ENCODE measurements at places on chromosomes 12 and 14.

DNA sequence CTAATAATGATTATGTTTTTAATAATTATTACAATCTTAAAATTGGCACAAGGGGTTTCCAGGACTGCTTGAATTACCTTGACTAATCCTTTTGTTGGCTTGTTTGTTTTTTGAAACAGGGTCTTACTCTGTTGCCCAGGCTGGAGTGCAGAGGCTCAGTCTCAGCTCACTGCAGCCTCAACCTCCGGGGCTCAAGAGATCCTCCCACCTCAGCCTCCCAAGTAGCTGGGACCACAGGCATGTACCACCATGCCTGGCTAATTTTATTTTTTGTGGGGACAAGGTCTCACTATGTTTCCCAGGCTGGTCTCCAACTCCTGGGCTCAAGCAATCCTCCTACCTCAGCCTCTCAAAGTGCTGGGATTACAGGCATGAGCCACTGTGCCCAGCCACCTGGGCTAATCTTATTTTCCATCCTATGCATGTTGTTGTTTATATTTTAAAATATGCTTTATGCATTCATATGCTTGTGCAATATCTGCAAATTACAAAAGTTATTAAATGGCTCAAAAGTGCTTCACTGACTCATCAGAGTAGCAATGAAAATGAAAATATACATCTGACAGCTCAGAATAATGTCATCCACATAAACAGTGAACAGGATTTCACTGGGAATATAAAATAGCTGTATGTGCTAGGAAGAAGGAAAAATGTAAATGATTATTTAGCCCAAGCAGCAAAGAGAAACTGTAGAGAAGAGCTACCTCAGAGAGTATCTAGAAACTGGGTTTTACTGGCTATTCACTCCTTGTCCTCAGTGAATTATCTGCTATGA lies 24.8 kb upstream of the PLEKHG6 start:
- DNase-seq: no peak

DNA sequence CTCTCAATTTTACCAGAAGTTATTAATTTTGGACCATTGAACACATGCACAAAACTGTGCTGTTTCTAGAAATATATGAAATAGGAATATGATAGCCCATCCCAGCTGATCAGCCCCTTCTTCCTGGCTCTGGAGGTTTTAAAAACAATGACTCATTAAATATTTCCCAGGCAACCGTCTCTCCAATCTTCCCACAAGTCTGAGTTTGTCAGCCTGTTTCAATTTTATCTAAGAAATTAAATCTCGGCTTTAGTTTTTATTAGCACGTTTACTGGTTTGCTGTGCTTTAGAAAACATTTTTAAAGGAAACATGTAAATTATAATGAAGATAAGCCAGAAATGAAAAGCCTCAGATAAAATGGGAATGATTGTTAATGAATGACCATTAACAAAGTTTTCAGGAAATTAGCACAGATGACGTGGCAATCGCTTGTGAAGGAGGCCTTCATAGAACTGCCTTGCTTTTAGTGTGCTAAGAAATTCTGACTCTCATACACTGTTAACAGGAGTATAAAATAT lies 89.3 kb upstream of the RAP1B start:
- no peak for DNase-seq

- no peak for DNase-seq
Measured at GRCh38 chr14:22977434-22977683, 5.0 kb downstream of the AJUBA start.

DNA sequence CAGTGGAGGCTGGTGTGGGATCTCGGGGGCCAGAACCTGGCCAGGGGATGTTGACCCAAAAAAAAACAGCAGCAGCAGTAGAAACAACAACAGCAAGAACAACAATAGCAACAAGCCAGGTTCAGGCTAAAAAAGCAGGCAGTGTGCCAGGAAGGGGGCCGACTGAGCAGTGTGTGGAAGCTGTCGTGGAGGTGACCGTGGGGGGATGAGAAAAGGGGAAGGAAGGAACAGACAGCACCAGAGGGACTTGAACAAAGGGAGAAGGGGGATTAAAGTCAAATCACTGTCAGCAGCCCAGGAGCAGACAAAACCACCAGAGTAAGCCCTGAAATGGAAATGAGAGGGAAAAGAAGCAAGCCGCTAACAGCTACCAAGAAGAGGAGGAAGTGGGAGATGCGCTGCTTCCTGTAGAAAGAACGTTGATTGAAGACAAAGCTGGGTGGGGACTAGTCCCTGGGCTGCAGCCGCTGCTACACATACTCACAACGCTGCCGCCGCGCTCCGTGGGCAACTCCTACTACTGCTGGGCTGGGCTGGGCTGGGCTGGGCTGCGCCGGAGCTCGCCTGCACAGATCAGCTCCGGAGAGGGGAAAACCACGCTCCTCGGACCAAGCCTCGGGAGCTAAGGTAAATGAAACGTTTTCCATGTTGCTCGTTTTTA lies at the start of gene GNG2:
Gene GNG2 (plus strand): TSS at position 449 of the 661 bp plus-strand sequence. CDS start 90,067 bp downstream, outside the sequence.
- DNase-seq: peak; percentile 68

GRCh38 chr14:21264025-21264801 lies 5.0 kb downstream of the HNRNPC start:
- DNase-seq: no peak

DNA sequence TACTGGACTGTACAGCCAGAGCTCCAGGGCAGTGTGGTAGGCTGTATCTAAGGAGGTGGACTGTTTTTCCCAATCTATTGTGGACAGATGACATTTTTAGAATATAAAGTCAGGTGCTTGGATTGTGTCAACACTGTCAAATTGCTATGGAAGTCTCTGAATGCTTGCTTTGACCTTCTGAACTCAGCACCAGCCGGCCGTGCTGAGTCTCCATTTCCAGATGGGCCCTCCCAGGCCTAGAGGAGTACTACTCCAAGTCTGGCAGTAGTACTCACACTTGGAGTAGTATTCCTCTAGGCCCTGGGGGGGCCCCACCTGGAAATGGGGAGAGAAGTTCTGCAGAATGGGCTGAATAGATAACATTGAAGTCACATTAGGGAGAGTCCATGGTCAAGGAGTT lies 16.2 kb upstream of the KCNK13 start:
- DNase-seq: no peak

DNA sequence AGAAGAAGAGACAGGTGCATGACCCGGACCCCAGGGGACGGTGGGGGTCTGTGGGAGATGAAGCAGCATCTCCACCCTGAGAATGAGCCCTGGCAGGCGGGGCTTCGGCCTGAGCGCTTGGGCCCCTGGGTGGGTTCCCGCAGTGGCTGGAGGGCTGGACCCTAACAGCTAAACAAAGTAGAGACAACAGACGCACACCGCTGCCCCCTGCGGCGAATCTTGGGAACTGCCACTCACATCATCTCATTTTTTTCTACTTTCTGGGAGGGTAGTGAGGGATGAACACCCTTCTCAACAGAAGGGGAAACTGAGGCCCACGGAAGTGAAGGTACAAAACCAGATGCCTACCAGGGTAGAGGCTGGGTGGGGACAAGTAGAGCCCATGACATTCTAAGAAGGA lies 104.7 kb downstream of the RFLNA start:
- DNase-seq: peak; percentile 9

DNA sequence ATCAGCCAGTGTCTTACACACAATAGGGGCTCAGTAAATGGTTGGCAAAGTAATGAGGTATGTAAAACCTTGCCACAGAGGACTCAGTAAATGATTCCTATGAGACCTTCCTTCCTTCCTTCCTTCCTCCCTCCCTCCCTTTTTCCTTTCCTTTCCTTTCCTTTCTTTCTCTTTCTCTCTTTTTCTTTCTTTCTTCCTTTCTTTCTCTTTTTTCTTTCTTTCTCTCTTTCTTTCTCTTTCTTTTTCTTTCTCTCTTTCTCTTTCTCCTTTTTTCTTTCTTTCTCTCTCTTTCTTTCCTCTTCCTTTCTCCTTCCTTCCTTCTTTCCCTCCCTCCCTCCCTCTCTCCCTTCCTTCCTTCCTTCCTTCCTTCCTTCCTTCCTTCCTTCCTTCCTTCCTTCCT lies 7.5 kb downstream of the SDS start:
- no peak for DNase-seq

DNA sequence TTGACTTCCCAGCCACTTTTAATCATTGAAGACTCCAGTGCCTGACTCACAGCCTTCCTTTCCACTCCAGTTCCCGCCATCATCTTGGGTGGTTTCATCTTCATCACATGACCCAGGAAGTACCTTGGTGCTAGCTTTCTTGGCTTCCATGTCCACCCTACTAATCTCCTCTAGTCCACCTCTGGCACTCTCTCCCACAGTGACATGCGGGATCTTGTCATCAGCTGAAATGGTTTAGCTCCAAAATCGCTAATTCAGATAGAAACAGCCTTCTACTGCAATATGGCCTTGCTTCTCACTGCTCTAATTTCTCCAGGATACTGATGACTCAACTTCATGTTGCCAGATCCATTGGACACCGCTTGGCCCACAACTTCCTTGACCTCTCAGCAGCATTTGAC lies 24.5 kb downstream of the WDR20 start:
- DNase-seq: no peak

DNA sequence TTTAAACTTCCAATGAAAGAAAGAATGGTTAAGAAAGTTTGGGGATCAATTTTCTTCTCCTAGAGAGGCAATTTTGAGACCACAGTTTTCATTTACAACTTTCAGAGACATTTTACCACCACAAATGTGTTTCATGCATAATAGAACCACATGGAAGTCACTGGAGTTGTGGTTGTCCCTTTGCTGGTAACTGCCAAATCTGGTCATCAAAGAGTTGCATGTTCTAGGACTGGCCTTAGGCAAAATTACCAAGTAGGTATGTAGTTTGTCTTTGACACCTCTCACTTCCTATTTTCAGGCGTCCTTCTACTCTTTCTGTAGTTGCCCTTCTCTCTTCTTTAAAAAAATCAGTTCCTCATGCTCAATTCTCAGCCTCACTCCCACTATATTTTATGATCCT lies 54.3 kb upstream of the TMX1 start:
- no peak for DNase-seq

DNA sequence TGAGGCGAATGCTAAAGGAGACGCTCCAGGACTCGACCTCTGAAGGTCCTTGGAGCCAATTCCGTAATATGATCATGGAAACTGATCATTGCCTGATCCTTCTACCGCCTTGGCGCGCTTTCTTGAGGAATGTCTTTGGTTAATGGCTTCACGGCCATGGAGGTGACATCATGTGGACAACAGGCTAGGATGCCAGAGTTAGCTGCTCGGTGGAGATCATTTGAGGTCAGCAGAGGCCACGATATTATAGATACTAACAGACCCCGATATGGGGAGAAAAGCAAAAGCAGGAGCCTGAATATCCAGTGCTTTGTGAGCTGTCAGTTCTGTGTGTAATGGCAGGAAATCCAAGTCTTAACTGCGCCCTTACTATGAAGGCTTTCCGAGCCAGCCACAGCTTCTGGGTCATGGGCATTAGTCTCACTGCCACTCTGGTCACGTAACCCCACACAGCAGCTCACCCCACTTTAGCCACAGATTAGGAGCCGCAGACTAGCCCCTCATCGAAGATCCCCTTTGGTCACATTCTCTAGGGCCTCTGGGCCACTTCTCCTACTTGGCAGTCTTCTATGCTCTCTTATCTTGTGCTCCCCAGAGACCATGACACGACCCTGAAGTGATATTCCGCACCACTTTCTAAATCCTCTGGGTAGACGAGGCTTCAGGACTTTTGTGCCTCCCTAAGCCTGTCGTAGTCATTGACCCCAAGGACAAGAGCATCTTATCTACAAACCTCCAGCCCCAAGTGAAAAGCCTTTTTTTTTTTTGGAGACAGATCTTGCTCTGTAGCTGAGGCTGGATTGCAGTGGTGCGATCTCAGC lies 724 bp upstream of the CS start:
- DNase-seq: no peak

DNA sequence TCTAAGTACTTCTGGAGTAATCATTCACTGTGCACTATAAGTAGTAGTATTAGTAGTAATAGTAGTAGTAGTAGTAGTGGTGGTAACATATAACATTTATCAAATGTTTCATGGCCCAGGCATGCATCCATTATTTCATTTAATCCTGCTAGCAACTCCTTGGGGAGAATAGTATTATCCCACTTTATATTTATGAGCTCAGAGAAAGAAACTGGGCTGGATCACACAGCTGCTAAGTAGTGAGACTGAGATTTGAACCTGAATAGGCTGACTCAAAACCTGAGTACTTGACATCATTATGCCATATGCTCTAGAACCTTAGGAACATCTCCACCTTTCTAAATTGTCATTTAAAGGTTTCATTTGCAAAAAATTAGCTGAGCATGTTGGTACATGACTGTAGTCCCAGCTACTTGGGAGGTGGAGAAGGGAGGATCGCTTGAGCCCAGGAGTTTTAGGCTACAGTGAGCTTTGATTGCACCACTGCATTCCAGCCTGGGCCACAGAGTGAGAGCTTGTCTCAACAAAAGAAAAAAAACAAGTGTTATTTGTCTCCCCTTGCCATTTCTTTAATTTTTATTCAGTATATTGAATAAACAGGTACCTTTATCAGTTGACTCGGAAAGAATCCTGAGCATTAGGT lies 11.4 kb upstream of the NID2 start:
- DNase-seq: no peak

DNA sequence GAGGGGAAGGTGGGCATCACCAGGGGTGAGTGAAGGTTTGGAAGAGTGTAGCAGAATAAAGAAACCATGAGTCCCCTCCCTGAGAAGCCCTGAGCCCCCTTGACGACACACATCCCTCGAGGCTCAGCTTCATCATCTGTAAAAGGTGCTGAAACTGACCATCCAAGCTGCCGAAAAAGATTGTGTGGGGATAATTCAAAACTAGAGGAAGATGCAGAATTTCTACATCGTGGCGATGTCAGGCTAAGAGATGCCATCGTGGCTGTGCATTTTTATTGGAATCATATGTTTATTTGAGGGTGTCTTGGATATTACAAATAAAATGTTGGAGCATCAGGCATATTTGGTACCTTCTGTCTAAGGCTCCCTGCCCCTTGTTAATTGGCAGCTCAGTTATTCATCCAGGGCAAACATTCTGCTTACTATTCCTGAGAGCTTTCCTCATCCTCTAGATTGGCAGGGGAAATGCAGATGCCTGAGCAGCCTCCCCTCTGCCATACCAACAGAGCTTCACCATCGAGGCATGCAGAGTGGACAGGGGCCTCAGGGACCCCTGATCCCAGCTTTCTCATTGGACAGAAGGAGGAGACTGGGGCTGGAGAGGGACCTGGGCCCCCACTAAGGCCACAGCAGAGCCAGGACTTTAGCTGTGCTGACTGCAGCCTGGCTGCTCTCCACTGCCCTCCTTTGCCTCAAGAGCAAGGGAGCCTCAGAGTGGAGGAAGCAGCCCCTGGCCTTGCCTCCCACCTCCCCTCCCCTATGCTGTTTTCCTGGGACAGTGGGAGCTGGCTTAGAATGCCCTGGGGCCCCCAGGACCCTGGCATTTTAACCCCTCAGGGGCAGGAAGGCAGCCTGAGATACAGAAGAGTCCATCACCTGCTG lies 7.0 kb downstream of the SERPINA1 start:
- DNase-seq: no peak

- DNase-seq: peak; percentile 3
Measured at GRCh38 chr14:94423453-94424056, 29.0 kb downstream of the SERPINA11 start.

GRCh38 chr12:109701064-109701463 lies 12.6 kb upstream of the FAM222A start:
- no peak for DNase-seq

GRCh38 chr12:97288531-97288930 lies 174.1 kb upstream of the RMST start:
- no peak for DNase-seq

GRCh38 chr12:51275088-51275487 lies 4.9 kb upstream of the SMAGP start:
- DNase-seq: no peak

GRCh38 chr14:95062946-95063345 lies 94.4 kb downstream of the DICER1 start:
- DNase-seq: no peak

GRCh38 chr12:843609-844008 lies 91.2 kb downstream of the WNK1 start:
- DNase-seq: no peak

GRCh38 chr12:107594995-107595394 lies 90.6 kb upstream of the PWP1 start:
- DNase-seq: no peak

Data from activated T-helper 9 cell treated with anti-CD3 and anti-CD28 coated beads, Interleukin-2, amount 50 U/mL, for 16 hours (primary cell).